Right lobe of liver (tissue), 6 donors: ENCODE measurements at places on chromosomes 11 and 22. TPM values are rescaled to one million over a fixed set of nuclear protein-coding genes. Genes with fewer than 3 reads are reported as not detected.
A peak's percentile ranks its signal among the peaks of the same experiment; 100 is the strongest.

DNA sequence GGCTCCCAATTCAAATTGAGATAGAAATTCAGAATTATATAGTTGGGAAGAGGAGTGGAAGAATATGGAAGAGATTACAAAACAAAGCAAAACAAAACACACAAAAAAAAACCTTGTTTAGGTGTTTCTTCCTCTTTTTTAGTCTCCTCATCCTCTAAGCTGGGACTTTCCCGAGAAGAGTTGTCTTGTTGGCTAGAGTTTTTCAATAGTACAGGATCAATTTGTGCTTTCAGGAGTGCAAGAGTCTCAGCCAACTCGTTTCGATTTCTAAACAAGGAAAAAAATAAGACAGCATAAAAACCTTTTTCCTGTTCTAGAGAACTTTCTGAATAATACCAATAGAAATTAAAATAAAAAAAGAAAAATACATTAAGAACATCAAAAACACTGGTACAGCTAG, 87.8 kb upstream of the CLNS1A start:
- no peak for DNase-seq

DNA sequence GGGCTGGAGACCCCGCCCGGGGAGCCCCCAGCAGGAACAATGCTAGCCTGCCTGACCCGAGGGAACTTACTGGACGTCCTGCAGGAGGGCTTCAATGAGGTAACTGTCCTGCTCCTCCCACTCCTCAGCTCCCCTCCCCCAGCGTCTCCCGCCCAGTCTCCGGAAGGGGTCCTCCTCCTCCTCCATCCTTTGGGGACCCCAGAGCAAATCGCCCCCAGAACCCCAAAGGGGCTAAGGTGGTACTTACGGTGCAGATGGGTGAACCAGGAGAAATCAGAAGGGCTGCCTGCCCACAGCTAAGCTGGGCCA, 272 bp downstream of the DIXDC1 start:
- no peak for DNase-seq

GRCh38 chr11:59429924-59430516, 3.8 kb upstream of the OR5A2 start:
- DNase-seq = no peak

GRCh38 chr11:30653606-30654005, 67.5 kb upstream of the MPPED2 start:
- DNase-seq = no peak

DNA sequence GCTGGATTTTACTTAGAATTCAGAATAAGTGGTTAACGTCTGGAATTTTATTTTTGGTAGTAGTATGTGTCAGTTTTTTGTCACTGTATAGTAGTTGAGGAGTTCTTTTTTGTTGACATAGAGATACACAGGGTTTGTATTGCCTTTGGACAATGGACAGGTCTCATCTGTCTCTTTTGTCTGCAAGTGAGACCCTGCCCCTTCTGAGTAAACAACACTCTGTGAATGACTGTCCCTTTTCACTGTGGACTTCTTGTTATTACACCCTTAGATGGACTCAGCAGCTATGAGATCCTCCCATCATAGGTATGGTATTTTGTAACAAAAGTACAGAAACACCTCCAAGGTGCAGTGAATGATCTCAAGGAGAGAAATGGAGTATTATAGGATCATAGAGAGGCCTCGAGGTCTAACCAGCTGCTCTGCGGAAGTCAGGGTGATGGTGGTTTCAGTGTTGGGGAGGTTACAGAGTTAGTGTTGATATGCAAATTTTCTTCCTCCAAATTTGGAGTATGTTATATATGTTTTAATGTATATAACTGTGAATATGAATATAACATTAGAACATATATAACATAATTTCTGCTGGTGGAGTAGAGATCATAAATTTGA, 7.8 kb downstream of the PPP6R3 start:
- no peak for DNase-seq

GRCh38 chr11:63961608-63962412, 12.6 kb upstream of the COX8A start:
- no peak for DNase-seq

DNA sequence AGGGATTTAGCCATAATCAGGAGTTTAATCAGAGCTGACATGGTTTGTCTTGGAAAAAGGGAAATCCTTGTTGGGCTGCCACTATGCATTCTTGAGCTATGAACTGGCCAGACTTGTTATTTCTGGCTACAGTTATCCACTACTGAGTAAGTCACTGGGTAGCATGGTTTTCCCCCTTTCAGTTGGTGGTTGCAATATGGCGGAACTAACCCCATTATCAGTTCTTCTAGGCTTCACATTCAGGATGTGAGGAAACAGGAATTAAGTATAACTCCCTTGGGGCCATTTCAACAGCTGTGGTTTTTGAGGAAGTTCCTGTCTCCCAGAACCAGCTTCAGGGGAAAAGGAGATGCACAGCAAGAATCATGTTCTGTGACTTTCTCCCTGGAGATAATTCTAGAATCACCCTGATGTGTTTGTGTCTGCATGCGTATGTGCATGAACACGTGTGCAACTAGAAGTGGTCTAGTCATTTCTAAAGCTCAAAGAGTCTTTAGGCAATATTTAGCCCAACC, 103.0 kb upstream of the CD44 start:
- DNase-seq = no peak

GRCh38 chr11:19939415-19939929, 220.8 kb downstream of the DBX1 start:
- no peak for DNase-seq

- no peak for DNase-seq
These were observed 2.2 kb downstream of the TM7SF2 start for GRCh38 chr11:65113839-65114238.

- no peak for DNase-seq
These were observed 18.3 kb downstream of the RNF169 start for GRCh38 chr11:74766905-74767304.

- DNase-seq = peak; percentile 19
These were observed 18.7 kb upstream of the BDNF start for GRCh38 chr11:27718863-27719545.

DNA sequence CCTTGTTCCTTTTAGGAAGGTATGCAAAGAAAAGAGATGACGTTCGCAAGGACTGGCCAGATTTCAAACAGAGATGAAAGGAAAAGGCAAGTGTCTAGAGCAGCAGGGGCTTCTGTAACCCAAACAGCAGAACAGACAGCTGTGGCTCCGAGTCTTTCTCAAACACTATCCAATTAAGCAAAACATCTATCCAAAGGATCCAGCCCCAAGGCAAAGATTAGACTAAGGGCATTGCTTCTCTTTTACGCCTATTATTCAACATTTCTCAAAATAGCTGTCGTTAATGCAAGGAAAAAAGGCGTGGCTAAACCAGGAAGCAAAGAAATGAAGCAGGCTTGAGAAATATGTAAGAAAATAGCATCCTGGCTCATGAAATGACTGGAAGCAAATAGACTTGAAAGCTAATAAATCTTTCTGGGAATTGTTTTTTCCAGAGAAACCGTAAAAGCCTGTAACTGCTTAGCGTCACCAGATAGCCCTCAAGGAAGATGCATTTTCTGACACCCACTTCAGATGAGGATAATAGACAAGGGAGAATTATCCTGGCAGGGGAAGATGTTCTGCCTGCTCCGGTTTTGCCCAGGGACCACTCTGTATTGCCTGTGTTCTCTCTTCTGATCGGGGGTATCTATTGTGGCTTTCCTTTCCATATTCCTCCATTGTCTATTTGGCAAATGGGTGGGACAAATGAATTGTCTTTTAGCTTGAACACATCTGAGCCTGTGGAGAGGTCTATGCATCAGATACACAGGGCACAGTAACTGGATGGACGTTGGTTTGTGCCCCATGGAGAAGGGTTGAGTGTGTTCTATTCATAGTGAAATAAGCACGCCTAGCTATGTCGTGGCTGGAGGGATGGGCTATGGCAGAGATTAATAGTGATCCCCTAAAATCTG, 20.2 kb downstream of the C11orf96 start:
- no peak for DNase-seq

- DNase-seq = no peak
These were observed 54.4 kb downstream of the TRAF6 start for GRCh38 chr11:36455658-36456111.

GRCh38 chr22:47000256-47000655, 237.8 kb downstream of the TBC1D22A start:
- no peak for DNase-seq

- no peak for DNase-seq
These were observed 9.9 kb upstream of the MMP8 start for GRCh38 chr11:102734650-102735049.

DNA sequence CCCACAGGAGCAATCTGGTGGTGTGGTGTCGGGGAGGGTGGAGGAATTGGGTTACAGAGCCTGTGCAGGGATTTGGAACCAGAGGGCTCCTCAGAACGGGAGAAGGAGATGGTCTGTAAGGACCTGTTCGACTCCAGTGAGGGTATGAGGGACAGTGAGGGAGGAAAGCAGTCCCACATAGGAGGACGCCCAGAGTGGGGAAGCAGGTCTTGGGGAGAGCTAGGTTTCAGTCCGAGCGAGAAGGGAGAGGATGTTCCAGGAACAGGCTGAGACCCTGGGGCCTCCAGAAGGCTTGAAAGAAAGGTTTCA, 32.0 kb upstream of the GNAZ start:
- DNase-seq = no peak

GRCh38 chr11:72216638-72217037, at the start of gene FOLR2:
Gene FOLR2, plus strand, starts transcription at chr11:72216794. Its CDS starts 1,791 bp downstream, at chr11:72218585.
- DNase-seq = no peak

GRCh38 chr11:69055212-69055586, 6.5 kb downstream of the TPCN2 start:
- peak; percentile 85 for DNase-seq

DNA sequence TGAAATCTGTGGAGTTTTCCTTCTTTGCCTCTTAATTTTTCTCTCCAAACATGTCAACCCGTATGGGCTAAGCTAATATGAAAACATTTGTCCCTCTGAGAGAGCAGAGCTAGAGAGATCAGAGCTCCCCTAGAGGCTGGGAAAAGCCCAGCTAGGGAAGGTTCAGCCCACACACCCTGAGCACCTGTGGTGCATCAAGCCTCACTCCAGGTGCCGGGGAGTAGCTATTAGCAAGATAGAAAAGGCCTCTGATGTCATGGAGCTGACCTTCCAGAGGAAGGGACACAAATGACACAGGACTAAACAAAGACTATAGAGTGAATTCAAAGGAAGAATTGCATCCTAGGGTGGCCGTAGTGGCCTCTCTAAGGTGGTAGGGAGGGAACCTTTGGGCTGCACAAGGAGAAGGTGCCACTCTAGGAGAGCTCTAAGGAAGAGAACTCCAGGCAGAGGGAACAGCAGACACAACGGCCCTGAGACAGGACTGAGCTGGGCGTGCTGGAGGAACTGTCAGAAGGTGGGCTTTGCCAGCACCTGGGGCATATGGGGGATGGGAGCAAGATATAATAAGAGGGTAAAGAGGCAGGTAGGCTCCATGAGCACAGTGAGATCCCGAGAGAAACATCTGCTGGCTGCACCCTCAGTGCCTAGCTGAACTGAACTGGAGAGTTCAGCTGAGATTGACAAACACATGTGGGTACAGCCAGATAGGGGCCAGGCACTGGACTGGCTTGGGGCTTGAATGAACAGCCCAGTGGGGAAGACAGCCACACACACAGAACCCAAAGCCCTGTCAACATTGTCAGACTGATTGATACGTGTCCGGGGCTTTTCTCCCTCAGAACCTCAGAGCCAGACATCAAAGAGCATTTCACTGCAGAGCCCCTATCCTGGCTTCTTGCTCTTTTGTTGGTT, 65.5 kb upstream of the DRD2 start:
- DNase-seq = no peak

DNA sequence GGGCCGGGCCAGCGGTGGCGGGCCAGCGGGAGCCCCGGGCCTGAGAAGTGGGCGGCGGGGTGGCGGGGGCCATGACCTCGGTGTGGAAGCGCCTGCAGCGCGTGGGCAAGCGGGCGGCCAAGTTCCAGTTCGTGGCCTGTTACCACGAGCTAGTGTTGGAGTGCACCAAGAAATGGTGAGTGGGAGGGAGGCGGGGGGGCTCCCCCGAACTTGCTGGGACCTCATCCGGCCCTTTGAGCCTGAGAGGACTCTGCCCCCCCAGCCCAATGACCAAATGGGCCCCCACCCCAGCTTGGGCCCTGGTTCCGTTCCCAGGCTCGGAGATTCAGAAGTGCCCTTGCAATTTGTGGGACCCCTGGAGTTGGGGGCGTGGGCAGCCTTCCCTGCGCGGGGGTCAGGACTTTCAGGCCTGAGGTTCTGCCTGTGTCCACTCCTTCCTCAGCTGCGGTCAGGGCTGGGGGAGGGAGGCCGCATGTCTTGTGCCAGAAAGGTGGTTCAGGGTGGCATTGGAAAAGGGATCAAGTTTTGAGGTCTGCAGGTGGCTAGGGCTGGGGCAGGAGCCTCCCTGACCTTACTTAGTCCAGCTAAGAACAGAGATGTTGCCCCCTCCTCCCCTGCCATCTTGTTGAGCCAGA, 496 bp downstream of the EHBP1L1 start:
- DNase-seq = no peak

DNA sequence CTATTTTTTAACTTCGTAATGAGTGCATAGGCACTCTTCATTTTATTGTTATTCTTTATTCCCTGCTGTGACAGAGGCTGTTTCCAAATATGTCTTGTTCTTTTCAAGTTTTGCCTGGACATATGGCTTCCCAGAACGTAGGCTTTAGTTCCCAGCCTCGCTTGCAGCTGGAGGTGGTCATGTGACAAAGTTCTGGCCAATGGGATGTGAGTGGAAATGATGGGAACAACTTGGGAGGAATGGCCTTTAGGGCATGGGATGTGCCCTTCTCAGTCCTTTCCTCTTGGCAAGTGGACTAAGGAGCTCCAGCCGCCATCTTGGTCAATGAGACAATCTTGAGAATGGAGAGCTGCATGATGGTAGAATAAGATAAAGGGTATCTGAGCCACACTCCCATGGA, 70.8 kb upstream of the EIF3D start:
- peak; percentile 1 for DNase-seq

- no peak for DNase-seq
These were observed 1.0 kb upstream of the ROBO4 start for GRCh38 chr11:124898711-124899110.

GRCh38 chr11:92770419-92770818, 199.0 kb upstream of the MTNR1B start:
- no peak for DNase-seq

GRCh38 chr22:20437613-20438426, at the start of gene SCARF2:
Gene SCARF2, minus strand, starts transcription at chr22:20437825. Its CDS starts 71 bp downstream, at chr22:20437754.
- DNase-seq = no peak

KRTAP5-7 gene
- not detected for total RNA-seq

APOA1 gene
- 12,494 TPM for total RNA-seq

POU2AF2 gene
- not detected for total RNA-seq

AHNAK gene
- 91.0 TPM for total RNA-seq

CFL1 gene
- total RNA-seq = 244 TPM

OTOG gene
- total RNA-seq = not detected

HEPN1 gene
- 0.18 TPM for total RNA-seq

FOLR2 gene
- total RNA-seq = 28.3 TPM

CCDC90B gene
- 17.5 TPM for total RNA-seq

DESI1 gene
- 43.5 TPM for total RNA-seq

UPK3A gene
- not detected for total RNA-seq

TSPAN4 gene
- 14.9 TPM for total RNA-seq

MAPK12 gene
- 5.0 TPM for total RNA-seq
